ENCODE measurements at places on chromosomes 13 and 19.

DNA sequence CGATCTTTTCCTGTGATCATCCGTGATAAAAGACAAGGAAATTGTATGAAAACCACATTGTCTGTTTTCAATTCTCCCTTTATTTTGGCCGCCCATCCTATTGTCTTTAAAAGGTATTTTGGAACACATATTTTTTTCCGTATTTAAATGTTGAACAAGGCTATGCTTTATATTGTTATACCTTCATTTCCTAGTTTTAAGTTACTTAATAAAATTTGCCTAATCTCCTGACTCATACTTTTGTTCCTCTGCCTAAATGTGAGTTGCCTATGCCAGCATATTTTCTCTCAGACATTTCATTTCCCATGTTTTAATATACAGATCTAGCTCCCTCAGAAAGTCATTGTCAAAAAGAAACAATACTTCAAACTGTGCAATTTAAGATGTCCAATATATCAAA is 104.2 kb downstream of the SLITRK6 start:
- no peak for DNase-seq

DNA sequence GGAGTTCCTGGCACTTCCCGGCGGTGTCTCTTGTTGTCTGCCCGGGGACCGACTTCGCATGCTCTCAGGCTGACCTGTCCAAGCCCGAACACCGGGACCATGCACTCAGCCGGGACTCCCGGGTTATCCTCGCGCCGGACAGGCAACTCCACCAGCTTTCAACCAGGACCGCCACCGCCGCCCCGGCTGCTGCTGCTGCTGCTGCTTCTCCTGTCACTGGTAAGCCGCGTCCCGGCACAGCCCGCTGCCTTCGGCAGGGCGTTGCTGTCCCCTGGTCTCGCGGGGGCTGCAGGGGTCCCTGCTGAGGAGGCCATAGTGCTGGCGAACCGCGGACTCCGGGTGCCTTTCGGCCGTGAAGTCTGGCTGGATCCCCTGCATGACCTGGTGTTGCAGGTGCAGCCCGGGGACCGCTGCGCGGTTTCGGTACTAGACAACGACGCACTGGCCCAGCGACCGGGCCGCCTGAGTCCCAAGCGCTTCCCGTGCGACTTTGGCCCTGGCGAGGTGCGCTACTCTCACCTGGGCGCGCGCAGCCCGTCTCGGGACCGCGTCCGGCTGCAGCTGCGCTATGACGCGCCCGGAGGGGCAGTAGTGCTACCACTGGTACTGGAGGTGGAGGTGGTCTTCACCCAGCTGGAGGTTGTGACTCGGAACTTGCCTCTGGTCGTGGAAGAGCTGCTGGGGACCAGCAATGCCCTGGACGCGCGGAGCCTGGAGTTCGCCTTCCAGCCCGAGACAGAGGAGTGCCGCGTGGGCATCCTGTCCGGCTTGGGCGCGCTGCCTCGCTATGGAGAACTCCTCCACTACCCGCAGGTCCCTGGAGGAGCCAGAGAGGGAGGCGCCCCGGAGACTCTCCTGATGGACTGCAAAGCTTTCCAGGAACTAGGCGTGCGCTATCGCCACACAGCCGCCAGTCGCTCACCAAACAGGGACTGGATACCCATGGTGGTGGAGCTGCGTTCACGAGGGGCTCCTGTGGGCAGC is 661 bp downstream of the FREM2 start:
- DNase-seq, result no peak

DNA sequence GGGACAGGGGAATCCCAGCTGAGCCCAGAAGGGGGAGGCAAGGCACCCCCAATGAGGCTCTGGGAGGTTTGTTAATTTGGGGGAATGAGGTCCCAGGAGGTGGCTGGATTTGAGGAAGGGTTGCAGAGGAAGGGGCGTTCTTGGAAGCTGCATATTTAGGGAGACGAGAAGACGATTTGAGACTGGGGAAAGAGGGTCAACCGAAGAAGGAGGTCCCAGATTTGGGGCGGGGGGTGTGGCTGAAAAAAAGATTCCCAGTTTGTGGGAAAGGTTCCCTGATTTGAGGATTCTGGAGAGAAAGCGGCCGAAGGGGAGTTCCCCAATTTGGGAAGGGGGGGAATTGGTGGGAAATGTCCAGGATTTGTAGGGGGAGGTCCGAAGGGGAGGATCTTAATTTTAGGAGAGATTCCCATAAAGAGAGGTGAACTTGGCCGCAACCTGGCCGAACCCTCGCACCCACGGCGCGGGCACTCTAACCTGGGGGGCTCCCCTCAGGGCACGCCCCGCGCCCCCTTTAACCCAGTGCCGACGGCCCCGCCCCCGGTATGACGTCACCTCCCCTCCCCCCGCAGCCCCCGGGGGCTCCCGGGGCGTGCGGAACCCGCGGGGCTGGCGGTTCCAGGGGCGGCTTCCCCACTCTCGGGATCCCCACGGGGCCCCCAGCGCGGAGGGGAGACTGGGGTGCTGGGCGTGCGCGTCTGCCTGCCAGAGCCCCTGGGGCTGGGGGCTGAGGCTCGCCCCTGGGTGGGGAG is 1.2 kb downstream of the PTPRS start:
- DNase-seq, result no peak

DNA sequence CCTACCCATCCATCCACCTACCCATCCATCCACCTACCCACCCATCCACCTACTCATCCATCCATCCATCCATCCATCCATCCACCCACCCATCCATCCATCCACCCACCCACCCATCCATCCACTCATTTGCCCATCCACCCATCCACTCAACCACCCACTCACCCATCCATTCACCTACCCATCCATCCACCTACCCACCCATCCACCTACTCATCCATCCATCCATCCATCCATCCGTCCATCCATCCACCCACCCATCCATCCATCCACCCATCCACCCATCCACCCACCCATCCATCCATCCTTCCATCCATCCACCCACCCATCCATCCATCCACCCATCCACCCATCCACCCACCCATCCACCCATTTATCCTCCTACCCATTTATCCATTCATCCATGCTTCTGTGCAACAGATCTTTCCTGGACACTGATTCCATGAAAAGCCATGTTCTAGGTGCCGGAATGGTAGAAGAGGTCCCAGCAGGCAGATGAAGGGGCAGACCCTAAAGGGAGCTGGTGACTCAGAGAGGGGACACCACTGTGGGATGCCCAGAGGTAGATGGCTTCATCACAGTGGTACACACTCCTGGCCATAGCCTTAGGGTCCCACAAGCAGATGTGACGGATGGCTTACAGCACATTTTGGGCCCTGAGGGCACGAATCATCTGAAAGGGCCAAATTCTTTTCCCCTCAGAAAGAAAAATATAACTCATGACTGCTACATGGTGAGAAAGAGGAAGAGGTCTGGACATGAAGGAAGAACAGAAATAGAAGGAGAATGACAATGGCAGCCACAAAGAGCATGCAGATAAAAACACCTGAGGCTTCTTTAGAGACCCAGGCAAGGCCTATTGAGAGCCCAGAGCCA is 76.0 kb downstream of the KCTD15 start:
- no peak for DNase-seq

DNA sequence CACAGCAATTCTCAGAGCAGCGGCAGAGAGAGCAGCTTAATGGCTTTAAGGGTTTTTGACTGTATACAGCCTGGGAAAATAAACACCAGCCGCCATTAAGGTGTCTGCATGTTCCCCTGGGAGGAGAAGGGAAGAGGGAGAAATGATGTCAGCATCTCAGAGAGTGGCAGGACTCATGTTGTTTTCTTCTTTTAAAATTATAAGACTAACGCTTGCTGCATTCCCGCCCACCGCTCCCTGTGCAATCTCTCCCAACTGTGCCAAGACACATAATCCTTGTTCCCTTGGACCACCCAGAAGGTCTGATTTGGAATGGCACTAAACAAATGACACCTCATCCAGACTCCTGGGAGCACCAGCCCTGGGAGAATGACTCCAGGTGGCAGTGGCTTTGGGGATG is 27.7 kb upstream of the FAM216B start:
- no peak for DNase-seq

DNA sequence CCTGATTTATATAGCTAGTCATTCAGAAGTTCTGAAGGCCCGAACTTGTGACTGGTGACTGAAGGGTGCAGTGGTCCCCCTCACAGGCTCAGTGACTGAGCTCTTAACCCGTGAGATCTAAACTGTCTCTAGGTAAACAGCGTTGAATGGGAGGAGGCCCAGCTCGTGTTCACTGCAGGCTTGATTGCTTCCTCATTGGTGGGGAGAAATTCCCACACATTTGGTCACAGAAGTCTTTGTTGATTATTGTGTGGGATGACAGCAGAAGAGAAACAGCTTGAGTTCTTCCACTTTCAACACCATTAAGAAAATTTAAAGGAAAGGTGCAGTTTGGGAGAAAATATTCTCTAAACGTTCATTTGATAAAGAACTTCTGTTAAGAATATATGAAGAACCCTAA is 1178.0 kb downstream of the UQCRFS1 start:
- DNase-seq, result no peak

GRCh38 chr19:8494158-8494557 is 8.3 kb downstream of the PRAM1 start:
- DNase-seq, result no peak

DNA sequence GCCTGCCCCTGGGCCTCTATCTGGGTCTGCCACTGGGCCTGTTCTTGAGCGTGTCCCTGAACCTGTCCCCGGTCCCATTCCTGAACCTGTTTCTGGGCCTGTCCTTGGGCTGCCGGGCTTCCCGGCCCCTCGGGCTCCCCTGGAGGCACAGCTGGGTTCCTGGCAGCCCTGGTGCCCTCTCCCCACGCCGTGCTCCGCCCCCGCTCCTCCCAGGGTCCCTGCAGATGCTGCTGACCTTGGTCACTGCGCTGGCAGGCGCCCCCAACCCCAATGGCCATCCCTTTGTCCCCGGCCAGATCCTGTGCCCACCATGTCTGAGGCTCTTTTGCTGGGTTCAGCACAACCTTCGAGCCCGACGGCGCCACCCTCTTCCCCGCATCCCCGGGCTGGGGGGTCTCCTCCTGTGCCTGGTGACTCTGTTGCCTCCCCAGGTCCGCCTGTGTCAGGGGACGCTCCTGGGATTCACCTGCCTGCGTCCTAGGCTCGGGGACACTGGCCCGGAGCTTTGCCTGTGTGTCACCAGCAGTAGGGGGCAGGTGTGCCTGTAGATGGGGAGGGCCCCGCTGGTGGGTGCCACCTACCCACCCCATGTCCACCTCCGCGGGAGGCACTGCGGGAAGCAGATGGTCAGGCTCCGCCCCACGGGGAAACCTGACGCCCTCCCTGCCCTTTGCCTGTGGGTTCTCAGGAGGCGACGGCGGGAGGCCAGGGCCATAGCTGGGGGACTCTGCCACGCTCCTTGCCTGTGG is 41.0 kb upstream of the GRTP1 start:
- no peak for DNase-seq

DNA sequence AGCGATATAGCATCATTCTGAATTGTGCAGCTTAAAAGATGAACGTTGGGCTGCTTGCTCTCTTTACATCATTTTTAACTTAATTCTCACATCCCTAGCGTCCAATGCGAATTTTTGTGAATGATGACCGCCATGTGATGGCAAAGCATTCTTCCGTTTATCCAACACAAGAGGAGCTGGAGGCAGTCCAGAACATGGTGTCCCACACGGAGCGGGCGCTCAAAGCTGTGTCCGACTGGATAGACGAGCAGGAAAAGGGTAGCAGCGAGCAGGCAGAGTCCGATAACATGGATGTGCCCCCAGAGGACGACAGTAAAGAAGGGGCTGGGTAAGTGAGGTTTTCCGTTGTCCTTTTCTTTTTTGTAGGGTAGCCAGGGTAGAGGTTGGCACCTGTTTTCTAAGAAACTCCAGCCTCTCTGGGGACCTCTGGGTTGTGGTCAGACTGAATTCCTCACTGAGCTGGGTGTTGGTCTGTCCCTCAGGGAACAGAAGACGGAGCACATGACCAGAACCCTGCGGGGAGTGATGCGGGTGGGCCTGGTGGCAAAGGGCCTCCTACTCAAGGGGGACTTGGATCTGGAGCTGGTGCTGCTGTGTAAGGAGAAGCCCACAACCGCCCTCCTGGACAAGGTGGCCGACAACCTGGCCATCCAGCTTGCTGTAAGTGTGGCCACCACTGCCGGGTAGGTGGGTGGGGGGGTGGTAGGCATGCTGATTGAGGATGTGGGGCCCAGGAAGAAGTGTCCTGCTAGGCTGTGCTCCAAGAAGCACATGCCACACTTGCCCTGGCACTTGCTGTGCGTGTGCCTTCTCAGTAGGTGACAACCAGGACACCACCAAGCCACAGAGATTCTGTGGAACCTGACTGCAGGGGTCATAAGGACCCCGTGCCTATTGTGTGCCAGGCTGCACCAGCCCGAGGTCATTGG is 17.0 kb downstream of the ILF3 start:
- no peak for DNase-seq

GRCh38 chr13:99693852-99694611 is 192.8 kb downstream of the TM9SF2 start:
- DNase-seq, result no peak

GRCh38 chr19:48461982-48462655 is 6.7 kb downstream of the KCNJ14 start:
- no peak for DNase-seq

GRCh38 chr19:14363183-14364097 is 17.8 kb upstream of the ADGRE5 start:
- peak; percentile 39 for DNase-seq

DNA sequence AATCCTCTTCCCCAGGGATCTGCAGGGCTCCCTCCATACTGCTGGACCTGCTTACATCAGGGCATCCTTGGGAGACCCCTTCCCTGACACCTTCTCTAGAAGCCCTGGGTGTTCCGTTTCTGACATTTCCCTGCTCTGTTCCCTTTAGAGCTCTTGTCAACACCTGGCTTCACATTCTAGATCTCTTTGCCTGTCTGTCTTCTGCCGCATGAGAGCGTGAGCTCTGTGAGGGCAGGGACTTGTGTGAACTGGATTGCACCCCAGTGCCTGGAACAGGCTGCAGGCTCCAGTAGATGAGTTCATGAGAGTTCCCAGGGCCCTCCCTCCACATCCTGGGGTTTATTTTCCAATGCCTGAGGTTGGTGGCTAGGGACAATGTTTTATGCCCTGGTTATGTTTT is 651 bp downstream of the CEACAM7 start:
- no peak for DNase-seq

- DNase-seq, result no peak
Measured at GRCh38 chr13:55437162-55437561, 1703.6 kb upstream of the PRR20A start.

DNA sequence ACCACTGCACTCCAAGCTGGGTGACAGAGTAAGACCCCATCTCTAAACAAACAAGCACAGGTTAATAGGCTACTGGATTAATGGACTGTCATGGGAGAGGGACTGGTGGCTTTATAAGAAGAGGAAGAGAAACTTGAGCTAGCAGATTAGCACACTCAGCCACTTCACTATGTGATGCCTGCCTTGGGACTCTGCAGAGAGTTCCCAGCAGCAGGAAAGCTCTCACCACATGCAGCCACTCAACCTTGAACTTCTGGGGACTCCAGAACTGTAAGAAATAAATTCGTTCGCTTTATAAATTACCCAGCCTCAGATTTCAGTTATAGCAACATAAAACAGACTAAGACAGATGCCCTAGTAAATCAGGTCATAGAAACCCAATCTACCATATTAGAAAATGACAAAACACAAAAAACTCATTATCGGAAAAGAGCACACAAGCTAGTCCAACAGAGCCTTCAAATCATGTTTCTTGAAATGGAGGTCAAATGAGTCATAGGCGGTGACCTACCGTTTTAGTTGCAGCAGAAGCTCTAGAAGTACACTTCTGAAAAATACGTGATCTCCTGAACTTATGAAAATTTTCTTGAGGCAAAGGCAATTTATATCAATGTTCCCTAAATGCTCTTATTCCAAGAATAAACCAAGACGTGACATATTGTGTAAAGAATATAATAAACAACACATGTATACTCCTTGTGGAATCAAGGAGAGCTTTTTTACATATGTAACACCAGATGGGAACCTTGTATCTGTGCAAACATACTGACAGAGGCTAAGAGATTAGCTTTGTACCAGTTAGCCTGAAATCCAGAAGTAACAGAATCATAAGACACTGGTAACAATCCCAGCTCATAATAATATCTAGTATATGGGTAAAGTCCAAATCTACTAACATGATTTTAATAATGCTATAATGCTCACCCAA is 340.9 kb upstream of the SGCG start:
- DNase-seq, result no peak

Measured in activated T-helper 9 cell treated with anti-CD3 and anti-CD28 coated beads, Interleukin-2, amount 50 U/mL, for 16 hours (primary cell).